ENCODE measurements at places on chromosomes 1 and 21.

DNA sequence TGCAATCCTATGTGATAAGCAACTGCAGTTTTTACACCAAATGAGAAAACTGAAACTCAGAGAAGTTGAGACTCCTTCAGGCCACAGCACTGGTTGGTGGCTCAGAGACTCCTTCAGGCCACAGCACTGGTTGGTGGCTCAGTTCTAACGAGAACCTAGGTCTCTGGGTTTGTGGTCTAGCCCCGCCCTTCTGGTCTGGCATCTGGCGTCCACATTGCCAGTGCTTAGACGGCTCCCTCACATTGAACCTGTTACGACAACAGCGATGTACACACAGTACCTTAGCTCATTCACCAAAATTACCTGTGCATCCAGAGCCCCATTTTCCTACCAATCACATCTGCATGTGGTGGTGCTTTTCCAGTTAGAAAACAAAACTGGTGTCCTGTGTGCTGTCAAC lies 66.1 kb downstream of the NID1 start:
- DNase-seq = no peak

GRCh38 chr1:241926141-241926540 lies 31.4 kb upstream of the BECN2 start:
- DNase-seq = no peak

- DNase-seq = no peak
These were observed 3.9 kb upstream of the CD101 start for GRCh38 chr1:116997636-116998035.

GRCh38 chr1:53390261-53390660 lies 62.4 kb upstream of the LRP8 start:
- no peak for DNase-seq

DNA sequence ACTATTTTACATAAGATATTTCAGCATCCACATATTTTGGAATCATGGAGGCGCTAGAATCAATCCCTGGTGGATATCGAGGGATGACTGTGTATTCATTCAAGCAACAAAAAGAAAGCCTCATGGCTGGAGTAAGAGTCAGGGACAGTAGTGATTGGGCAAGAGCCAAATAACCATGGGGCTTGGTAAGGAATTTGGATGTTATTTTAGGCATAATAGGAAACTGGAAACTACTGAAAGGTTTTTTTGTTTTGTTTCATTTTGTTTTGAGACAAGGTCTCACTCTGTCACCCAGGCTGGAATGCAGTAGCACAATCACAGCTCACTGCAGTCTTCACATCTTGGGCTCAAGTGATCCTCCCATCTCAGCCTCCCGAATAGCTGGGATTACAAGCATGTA lies 33.8 kb upstream of the EYA3 start:
- DNase-seq = no peak

GRCh38 chr21:39630827-39631226 lies 18.1 kb downstream of the B3GALT5 start:
- no peak for DNase-seq

DNA sequence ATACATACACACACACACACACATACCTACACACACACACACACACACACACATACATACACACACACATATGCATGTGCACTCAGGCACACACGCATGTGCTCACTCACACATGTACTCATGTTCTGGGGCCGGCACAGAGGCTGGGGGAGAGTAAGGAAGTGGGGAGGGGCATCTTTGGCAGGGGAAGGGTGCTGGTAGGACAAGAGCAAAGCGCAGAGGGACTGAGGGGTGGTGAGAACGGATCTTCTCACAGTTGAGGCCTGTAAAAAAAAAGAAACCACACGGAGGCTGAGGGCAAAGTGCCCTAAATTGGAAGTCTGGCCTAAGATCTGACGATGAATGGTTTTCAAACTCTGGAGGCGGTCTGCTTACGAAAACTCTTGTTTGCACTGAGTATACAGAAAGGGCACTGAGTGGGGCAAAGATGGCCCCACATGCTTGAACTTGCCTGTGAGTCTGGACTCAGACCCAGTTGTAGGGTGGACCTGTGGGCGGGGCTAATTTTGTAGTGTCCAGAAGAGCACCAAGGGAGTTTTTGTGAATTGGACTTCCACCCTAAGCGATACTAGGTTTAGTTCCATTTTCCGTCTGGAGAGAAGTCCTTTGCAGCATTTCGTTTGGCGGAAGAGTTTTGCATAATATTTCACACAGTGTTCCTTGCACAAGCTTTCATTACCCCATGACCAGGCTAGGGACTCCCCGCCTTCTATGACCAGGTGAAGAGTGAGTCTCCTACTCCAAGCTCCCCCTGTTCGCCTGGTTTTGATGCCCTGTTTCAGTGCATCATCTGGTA lies 79.3 kb upstream of the LYST start:
- DNase-seq = no peak

GRCh38 chr1:10860682-10861081 lies 64.2 kb upstream of the CASZ1 start:
- DNase-seq = no peak

GRCh38 chr1:32920833-32921232 lies 19.6 kb upstream of the TMEM54 start:
- DNase-seq = no peak

DNA sequence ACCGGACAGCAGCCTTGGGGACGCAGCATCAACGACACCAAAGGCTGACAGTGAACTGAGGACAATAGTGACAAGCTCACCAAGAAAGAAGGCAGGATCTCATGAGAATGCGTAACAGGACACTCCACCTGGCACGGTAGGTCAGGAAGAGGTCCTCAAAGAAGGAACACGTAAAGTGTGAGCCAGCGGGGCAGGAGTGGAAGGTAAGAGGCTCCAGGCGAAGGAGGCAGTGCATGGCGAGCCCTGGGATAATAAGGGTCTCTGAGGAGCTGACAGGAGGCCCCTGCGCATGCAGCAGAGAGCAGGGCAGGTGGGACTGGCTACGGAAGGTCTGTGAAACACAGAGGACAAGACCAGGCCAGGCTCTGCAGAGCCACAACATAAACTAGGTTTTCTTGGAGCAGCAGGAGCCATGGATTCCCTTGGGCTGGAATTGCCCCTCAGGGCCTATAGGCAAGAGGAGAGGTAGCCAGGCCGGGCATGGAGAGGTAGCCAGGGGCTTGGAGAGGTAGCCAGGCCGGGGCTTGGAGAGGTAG lies 8.2 kb downstream of the LSS start:
- DNase-seq = no peak

GRCh38 chr1:216005916-216006315 lies 417.3 kb downstream of the USH2A start:
- DNase-seq = no peak

DNA sequence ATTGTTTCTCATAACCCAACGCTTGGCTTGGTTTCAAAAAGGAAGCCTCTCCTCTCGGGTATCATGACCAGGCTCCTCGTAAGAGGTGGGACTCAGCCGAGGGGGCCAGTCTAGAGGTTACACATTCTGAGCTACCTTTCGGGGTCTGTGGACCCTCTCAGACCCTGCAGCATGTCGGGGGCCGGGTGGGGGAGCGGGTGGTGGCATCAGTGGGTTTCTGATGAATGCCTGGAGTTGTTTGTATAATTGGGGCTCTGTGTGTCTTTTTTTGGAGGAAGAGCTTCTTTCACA lies 229.3 kb downstream of the CAMTA1 start:
- no peak for DNase-seq

- no peak for DNase-seq
These were observed 474.4 kb downstream of the SETD4 start for GRCh38 chr21:35585878-35586277.

GRCh38 chr21:41566500-41567014 lies 58.6 kb upstream of the TMPRSS2 start:
- DNase-seq = no peak

GRCh38 chr1:202547215-202547614 lies 163.0 kb downstream of the SYT2 start:
- DNase-seq = no peak

DNA sequence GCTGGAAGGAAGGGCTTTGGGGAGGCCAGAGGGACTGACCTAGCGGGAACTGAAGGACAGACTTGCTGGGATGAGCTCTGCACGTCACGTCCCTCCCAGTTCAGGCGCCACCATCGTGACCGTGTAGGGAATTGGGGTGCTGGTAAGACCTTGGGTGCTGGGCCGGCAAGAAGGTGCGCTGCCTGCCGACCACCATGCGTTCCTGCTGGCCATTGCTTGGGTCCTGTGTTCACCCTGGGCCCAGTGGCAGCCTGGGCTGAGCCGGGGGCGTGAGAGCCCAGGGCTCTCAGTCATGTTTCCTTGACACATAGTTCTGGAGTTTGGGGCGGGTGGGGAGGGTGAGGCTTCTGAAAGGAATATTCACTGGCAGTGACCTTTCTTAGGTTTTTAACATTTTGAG lies 176.0 kb downstream of the CAMTA1 start:
- DNase-seq = no peak

- DNase-seq = no peak
These were observed 23.4 kb upstream of the PODN start for GRCh38 chr1:53038566-53038965.

GRCh38 chr1:112373806-112374205 lies 22.2 kb upstream of the CTTNBP2NL start:
- DNase-seq = no peak

GRCh38 chr1:23200883-23201282 lies 16.4 kb downstream of the HTR1D start:
- no peak for DNase-seq

DNA sequence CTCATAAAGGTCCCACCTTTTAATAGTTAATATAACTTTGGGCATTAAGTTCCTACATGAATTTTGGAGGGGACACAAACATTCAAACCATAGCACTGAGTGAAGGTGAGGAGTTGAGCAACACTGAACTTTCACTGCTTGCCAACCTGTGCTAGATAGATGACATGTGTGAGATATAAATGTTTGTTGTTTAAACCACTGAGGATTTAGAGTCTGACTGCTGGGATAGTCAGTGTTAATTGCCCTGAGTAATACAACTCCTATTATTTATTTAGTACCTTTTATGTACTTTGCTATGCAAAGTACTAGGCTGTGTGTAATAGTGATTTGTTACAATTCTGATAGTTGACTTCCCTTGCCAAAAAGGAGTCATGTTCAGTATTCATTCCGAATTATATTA lies 32.4 kb upstream of the SLC16A1 start:
- no peak for DNase-seq

DNA sequence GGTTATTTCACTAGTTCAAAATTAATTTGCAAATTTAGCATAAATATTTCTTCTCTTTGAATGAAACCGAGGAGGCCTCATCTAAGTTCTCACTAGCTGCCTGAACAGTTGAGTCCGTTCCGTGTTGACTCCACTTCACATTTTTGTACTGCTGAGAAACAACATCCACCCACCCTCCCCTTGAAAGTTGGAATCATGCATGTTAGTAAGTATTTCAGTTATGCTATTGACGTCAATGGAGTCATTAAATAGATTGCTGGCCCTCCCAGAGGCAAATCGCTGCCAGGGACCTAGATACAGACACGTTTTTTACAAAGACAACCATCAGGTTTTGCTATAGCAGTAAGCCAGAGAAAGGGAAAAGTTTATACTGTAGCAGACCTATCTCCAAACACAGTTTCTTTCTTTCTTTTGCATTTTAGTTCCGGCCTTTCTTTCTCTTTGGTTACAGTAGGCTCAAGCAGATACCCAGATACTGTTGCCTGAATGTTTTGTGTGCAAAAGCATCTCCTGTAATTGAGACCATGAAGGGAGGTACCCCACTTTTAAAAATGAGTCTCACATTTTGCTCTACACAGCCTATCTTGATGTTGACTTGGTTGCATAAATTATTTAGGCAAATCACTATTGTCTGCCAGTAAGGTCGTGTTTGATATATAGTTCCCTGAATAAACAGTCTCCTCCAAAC lies 262.6 kb upstream of the SGIP1 start:
- DNase-seq = no peak

DNA sequence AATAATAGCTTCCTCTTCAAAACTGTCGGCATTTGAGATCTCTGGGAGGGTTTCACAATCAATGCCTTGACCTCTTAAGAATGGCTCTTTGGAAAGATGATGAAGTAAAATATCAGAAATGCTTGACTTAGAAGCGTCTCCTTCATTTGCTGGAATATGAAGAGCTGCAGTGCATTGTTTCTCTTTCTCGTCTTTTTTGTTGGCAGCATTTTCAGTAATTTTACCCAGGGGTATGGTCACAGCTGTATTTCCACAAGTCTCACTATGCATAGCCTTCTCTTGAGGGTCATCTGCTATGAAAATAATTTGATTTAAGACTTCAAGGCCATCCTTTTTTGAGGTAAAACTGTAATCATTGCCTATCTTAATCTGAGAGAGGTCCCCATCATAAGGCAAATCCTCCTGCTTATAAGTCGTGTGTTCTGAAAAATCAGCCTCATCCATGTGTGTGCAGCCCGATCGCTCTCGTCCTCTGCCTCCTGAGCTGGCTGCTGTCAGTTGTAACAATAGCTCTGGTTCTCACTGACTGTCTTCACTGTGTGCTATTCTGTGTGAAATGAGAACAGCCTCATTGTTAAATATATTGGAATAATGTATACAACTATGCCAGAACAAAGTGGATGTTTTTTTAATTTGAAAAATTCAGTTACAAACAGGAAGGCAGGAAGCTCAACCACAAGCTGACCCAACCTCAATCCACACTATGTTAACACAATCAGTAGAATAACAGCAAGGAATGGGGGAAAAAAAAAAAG lies 4.5 kb downstream of the AKNAD1 start:
- DNase-seq = no peak

DNA sequence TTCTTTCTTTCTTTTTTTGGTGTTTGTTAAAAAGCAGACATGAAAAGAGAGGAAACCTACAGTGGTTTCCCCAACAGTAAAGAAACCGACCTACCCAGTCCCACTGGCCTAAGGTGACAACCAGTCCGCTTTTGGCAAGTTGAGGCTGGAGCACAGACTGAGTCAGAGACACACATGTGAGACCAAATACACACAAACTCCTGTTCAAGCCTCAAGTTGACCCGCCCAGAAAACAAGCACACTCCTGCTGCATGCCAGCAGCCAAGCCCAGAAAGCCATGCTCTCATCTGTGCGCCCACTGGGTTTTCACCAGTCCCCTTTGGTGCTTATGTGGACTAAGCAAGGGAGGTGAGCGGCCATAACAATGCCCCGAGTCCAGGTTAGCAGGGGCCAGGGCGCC lies 64.6 kb upstream of the GPR153 start:
- no peak for DNase-seq

GRCh38 chr1:46558966-46559365 lies 7.5 kb upstream of the KNCN start:
- no peak for DNase-seq

GRCh38 chr1:68221980-68222373 lies 10.3 kb downstream of the WLS start:
- DNase-seq = no peak

GRCh38 chr1:109274533-109275476 lies 8.1 kb downstream of the PSRC1 start:
- DNase-seq = no peak

GRCh38 chr21:43343992-43344886 lies 82.7 kb downstream of the SIK1 start:
- no peak for DNase-seq
